H9 (cell line): ENCODE measurements at places on chromosomes 2 and 18.

- peak; percentile 34 for DNase-seq
These were observed 147.1 kb upstream of the OTOS start for GRCh38 chr2:240287496-240288086.

- DNase-seq: no peak
These were observed 862.1 kb upstream of the CELF4 start for GRCh38 chr18:38427736-38428135.

DNA sequence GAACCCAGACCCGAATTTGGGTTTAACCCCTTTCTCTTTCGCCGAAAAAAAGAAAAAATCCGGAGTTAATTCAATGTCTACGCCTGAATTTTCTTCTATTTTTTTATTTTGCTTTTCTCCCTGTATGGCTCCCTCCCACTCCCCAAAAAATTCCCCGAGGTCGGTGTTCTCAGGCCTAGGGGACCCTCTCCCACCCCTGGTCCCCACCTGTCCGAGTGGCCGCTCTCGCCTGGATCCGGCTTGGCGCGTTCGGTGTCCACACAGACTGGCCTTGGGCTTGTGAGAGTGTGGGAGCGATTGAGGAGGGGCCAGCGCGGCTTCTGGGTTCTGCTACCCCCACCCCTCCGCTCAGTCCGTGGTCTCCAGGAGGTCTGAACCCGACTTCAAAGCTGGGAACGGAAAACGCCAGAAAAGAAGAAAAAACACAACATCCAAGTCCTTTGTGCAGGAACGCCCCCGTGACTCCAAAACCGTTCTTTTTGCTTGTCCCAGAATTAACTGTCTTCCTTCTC, 5.7 kb upstream of the EN1 start:
- DNase-seq: no peak

- DNase-seq: no peak
These were observed 176.2 kb downstream of the GBX2 start for GRCh38 chr2:235992024-235992423.

DNA sequence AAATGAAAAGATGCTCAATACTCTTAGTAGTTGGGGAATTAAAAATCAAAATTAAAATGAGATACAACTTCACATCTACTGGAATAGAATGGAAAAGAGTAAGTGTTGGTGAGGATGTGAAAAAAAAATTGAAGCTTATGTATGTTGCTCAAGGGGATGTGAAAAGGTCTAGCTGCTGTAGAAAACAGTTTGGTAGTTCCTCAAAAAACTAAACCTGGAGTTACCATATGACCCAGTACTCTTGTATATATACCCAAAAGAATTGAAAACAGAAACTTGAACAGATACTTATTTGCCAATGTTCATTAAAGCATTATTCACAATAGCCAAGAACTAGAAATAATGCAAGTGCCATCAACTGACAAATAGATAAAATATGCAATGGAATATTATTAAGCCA, 208.4 kb downstream of the FIGN start:
- DNase-seq: no peak

DNA sequence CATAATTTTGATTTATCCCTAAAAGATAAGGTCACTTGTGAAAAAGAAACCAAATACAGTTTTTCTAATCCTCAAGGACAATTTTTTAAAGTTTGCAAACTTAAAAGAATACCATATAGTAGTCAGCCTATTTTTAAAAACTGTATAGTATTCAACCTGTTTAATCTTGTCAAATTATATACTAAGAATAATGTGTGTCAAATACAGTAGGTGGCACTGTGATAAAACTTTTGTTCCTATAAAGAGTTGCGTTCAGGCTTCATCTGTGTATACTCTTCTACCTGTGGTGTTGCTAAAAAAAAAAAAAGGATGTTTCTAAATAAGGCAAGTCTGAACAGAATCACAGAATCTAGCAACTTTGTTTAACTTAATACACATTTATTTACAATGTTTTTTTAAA, 68.6 kb downstream of the CCDC138 start:
- DNase-seq: no peak

GRCh38 chr2:202171241-202171825, 67.1 kb downstream of the SUMO1 start:
- peak; percentile 75 for DNase-seq
